ENCODE measurements at places on chromosomes 5 and 9.

GRCh38 chr5:159021901-159022556 lies 77.7 kb downstream of the EBF1 start:
- DNase-seq, result no peak

DNA sequence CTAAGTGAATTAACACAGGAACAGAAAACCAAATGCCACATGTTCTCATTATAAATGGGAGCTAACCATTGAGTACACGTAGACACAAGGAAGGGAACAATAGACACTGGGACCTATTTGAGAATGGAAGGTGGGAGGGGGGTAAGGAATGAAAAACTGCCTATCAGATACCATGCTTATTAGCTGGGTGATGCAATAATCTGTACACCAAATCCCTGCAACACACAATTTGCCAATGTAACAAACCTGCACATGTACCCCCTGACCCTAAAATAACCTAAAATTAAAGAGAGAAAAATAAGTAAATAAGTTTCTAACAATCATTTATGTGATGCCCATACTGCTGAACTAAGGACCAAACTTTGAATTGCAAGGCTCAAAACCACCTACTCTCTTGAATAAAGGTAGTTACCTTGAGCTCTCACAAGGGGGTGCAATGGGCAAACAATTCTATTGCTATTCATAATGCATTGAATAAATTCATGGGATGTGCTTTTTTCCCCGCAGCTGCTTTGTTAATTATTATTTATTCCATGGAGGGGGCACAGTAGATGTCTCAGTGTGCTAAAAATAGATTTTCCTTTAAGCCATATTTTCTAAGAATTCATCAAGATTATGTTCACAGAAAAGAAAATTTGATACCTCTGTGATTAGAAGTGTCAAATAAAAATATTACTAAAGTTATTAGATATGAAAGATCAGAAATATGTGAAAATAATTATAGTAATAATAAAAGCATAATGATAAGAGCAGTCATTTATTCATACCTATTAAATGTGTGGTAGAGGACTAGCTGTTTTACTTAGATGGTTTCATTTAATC lies 76.2 kb upstream of the PTPN3 start:
- no peak for DNase-seq

DNA sequence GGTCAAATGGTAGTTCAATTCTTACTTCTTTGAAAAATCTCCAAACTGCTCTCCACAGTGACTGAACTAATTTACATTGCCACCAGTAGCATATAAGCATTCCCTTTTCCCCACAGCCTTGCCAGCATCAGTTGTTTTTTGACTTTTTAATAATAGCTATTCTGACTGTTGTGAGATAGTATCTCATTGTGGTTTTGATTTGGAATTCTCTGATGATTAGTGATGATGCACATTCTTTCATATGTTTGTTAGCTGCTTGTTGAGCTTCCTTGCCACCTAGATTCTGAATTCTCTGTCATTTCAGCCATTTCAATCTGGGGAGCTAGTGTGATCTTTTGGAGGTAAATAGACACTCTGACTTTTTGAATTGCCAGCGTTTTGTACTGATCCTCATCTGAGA lies 24.0 kb downstream of the CDK20 start:
- no peak for DNase-seq

DNA sequence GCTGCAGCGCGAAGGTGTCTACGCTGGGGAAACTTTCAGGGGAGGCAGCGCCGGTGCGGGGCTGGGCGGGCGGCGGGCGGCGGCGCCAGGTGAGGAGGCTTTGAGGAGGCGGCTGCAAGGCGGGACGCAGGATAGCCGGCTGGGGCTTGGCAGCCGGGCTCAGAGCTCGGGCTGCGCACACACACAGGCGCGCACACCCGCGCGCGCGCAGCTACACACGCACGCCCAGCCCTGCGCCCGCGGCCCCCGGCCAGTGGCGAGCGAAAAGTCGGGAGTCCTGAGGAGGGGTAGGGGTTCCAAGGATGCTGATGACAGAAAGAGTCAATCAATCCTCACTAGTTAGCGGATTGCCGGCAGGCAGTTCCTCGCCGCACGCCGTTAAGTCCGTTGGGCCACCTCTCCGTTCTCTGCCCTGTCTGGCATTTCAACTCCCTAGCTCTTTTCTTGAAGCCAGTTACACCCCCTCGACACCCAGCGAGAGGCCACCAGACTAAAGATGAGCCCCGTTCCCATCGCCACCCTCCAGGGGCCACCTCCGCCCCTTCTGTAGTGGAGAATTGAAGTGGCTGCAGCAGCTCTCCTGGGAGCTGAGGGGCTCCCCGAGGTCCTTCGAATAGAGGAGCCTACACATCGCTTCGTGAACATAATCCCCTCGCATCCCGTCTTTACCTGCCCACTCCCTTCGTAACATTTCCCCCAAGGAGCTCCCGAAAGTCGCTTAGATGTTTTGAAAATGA lies 1640.3 kb upstream of the C9orf72 start:
- DNase-seq, result no peak
